Mesothelial cell of epicardium (in vitro differentiated cells): ENCODE measurements at places on chromosomes 3 and 15. TPM values are rescaled to one million over a fixed set of nuclear protein-coding genes. Genes with fewer than 3 reads are reported as not detected.

DNA sequence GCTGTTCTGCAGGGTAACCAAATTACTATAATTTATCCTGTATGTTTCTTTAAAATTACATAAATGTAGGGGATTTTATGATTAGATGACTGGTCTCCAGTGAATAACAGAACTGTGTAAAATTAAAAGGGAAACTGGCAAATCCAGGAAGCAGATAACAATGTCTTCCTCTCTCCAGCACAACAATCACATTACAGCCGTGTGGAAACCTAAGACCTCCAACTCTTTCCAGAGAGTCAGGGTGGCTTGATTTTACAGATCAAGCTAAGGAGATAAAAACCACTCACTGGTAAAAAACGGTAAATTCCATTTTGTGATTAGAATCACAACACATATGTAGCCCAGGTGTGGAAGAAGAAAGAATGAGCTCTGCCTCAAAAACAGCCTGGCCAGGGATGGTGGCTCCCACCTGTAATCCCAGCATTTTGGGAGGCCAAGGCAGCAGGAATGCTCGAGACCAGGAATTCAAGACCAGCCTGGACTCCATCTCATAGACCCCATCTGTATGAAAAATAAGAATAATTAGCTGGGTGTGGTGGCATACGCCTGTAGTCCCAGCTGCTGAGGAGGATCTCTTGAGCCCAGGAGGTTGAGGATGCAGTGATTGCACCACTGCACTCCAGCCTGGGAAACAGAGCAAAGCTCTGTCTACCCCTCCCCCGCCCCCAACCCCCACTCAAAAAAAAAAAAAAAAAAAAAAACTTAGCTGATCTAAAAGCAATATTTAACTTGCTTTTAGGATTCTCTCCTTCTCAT is 29.0 kb downstream of the IL17RD start:
- DNase-seq, result no peak

NTRK3 gene
- 1.8 to 2.1 TPM (median 1.8 TPM) in 3 replicates for total RNA-seq

DNA sequence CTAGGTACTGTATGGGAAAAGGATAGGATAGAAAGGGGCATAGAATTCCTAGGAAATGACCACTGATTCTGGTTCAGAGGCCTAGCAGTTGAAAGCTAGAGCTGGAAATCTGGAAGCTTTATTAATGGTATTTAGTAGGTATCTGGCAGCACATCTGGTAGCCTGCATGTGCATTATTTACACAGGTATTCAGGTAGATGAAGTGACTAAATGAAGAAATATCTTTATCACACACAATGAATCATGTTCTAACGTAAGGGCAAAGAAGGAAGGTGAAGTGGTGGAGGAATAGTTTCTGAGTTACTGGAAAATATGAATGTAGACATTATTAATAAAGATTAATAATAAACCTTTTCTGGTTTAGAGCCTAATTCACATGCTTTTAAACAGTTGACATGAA is 119.9 kb downstream of the MBNL1 start:
- no peak for DNase-seq

SELENOS gene
- total RNA-seq, result 38.1 to 45.2 TPM (median 44.7 TPM) in 3 replicates

- no peak for DNase-seq
Measured at GRCh38 chr3:127720985-127721935, 48.5 kb downstream of the ABTB1 start.

DNA sequence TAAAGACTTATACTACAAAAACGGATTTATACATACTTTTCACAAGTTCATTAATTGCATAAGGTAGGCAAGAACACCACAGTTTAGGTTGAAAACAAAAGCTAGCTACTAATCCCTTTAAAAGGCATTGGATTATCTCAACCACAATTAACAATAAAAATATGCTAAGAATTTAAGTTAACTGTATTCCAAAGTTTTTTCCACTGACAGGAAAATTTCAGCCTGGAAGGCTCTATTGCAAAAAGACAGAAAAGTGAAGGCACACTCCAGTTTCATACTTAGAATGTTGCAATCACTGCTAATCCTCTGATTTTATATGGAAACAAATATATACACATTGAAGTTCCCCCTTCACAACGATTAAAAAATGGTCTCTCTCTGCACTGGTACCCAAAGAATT is 71.5 kb downstream of the TJP1 start:
- DNase-seq, result no peak

DNA sequence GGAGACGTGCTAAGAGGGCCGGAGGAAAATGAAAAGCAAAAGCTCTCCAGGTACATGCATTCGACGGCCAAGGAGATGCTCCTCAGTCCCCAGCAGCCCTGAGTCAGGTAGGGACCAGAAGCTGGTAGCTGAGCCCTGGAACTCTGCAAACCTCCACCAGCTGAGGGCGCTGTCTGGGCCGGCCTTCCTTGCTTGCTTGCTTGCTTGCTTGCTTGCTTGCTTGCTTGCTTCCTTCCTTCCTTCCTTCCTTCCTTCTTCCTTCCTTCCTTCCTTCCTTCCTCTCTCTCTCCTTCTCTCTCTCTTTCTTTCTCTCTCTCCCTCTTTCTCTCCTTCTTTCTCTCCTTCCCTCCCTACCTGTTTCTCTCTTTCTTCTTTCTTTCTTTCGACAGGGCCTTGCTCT is 94.6 kb upstream of the RASGRF1 start:
- DNase-seq, result no peak
